ENCODE measurements at places on chromosomes 13 and 19. TPM values are rescaled to one million over a fixed set of nuclear protein-coding genes. Genes with fewer than 3 reads are reported as not detected.

GRCh38 chr13:94917824-94918223, 205.5 kb upstream of the SOX21 start:
- no peak for DNase-seq

GRCh38 chr19:46131485-46132143, 7.1 kb upstream of the IGFL3 start:
- no peak for DNase-seq

- no peak for DNase-seq
Observed at GRCh38 chr13:27442071-27442647, 8.2 kb downstream of the MTIF3 start.

- DNase-seq, result no peak
Observed at GRCh38 chr19:6999933-7000332, 21.3 kb downstream of the MBD3L2B start.

DNA sequence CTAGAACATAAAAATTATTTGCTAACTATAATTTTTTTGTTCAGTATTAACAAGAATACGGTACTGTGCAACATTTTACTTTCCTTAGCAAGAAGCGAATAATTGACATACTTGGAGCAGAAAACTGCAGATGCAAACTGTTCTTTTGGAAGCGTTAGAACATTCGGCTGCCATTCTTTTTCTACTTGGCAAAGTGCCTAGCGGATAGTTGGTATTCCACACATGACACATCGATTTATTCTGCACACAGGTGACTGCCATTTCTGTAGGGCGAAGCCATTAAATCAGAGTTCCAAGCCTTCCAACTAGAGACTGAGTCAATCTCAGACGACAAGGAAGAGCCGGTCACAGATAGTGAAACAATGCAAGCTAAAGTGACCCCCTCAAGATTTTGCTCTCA, 117.4 kb downstream of the TRPC4 start:
- no peak for DNase-seq

DNA sequence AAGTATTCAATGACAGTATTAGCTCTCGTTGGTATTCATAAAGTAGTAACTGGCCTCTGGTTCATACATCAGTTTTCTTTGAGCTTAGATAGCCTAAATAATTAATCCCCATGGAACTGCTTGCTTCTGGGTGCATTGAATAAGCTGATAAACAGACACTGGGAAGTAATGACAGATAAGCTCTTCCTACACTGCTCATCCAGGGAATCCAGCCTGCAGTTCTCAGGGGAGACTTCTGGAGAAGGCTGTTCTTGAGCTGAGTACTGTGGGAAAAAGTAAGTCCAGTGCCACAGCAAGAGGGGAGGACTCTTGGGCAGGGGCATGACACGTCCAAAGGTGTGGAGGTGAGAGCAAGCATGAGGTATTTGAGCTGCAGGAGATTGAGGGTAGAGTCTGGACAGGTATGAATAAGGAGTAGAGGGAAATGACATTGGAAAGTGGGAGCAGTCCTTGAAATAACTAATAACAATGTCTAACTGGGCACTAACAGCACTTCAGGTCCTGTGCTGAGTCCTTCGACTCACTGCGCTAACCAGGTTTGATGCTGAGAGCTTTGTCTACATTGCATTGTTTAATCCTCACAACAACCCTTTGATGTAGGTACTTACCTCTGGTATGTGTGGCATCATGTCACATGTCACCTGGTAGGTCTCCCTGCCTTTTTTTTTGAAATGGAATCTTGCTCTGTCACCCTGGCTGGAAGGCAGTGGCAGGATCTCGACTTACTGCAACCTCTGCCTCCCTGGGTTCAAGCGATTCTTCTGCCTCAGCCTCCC, 7.2 kb downstream of the GARRE1 start:
- no peak for DNase-seq

DNA sequence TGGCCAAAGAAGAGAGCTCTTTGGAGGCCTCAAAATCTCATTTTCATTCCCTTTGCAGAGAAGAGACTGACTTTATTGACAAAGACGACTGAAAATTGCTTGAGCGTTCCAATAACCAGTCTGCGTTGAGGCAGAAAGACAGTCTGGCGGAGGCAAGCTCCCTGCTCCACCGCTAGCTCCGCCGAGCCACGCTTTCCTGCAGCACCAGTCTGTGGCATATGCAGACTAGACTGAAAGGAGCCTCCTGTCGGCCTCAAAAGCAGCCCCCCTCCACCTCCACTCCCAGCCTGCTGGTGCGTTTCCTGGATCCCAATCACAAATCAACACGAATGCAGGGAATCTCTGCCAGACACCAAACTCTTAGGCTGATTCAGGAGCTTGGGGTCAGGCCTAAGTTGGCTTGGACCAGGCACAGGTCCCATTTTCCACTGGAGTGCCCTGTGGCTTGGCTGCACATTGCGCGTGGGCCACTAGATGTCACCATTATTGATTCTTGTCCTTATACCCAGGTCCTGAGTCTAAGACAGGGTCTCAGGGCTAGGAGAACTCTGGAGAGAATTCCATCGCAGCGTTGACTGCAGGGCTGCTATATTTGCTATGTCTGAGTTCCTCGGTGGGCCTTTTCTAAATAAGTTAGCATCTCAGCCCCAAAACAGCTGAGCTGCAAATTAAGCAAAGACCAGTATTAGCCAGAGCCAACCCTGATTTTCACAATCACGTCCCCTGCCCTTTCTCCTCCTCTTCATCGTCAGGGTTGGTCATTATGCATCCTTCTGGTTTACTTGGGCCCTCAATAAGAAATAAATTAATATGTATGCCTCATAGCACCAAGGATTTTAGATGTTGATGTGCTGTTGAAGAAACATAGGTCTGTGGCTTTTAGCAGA, 5.2 kb upstream of the ZNF507 start:
- DNase-seq, result no peak

- DNase-seq, result no peak
Observed at GRCh38 chr19:47063874-47064273, 15.4 kb upstream of the TMEM160 start.

- DNase-seq, result no peak
Observed at GRCh38 chr13:68168448-68168847, 938.3 kb upstream of the PCDH9 start.

DNA sequence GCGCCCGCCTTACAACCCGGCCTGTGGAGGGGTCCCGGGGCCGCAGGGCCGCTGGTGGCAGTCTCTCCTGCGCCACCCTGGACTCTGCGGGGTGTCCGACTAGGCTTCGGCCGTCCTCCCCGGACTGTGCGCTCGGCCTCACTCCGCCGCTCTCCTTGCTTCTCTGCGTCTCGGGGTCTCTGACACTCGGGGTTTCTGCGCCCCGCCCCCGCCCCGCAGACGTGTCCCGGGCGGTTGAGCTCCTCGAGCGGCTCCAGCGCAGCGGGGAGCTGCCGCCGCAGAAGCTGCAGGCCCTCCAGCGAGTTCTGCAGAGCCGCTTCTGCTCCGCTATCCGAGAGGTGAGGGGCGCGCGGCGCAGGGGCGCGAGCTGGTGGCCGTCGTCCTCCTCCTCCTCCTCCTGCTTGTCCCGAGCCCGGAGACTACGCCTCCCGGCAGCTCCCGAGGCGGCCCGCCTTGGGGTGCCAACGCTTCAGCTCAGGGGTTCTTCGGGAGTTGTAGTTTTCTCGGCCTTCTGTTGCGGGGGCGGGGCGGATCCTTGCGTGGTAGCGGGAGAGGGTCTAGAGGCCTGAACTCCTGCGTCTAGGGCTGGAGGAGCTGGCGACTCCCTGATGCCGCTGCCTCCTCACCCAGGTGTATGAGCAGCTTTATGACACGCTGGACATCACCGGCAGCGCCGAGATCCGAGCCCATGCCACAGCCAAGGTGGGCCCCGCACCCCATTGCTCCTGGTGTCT, 627 bp downstream of the LIN7B start:
- DNase-seq, result peak; percentile 55

GRCh38 chr13:77946522-77946921, 27.9 kb upstream of the EDNRB start:
- no peak for DNase-seq

GRCh38 chr19:46860846-46861690, at the start of gene ARHGAP35:
Gene ARHGAP35, plus strand, starts transcription at chr19:46860997. Its CDS starts 57,679 bp downstream, at chr19:46918676.
- DNase-seq, result peak; percentile 93

DNA sequence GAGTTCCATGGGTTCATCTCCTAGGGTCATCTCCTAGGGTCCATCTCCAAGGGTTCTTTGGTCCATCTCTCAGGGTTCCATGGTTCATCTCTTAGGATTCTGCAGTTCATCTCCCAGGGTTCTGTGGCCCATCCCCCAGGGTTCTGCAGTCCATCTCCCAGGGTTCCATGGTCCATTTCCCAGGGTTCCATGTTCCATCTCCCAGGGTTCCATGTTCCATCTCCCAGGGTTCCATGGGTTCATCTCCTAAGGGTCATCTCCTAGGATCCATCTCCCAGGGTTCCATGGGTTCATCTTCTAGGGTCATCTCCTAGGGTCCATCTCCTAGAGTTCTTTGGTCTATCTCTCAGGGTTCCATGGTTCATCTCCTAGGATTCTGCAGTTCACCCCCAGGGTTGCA, 4.9 kb downstream of the TMEM59L start:
- DNase-seq, result no peak

DNA sequence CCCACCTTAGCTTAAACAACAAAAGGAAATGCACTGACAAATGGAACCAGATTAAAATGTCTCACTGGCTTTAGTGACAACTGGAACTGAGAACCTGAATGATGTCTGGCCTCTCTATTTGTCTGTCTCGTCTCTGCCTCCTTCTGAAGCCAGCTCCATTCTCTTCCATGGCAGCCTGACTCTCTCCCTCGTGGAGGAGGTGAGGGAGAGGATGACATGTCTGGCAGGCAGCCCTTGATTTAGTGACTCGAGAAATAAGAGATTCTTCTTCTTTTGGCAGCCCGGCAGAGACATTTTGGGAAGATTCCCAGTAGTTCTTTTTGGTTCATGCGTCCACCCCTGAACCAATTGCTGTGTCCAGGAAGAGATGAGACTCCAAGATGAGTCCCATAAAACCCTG, 131.7 kb downstream of the KLF5 start:
- no peak for DNase-seq

DNA sequence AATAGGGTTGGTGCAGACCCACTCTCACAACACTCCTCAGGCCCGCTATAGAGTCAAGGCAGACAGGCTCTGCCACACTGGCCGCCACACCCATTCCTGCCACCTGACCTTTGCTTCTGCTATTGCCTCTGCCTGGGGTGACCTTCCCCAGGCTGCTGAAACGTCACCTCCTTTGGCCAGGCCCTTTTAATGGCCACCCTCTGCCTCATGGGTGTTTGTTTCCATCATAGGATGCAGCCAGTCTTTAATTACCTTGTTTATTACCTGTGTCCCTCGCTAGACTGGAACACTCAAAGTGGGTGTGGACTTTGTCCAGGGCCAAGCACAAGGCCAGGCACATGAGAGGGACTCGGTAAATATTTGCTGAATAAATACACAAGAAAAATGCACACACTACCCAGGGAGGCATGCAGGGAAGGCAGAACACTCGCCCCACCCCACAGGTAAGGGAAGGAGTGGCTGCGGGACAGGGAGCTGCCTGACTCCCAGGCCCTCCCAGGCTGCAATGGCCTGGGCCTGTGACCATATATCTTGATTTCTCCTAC, 3.2 kb downstream of the LSM4 start:
- DNase-seq, result no peak

DNA sequence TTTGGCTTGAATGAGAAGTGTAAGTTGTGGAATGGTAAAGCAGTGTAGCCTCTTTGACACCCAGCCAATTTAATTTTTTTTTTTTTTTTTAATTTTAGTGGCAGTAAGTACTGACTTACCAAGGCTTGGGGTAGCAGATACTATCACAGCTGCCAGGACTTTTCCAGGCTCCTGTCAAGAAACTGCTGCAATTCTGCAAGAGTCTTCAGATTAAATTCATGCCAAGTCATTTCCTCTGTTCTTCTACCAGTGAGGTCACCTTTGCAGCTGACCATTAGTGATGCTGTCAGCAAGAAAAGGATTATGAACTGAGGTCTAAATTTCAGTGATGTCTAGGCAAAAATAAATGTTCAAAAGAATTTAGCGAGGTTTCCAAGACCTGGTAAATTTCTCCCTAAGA, 91.2 kb downstream of the GGACT start:
- DNase-seq, result no peak

GRCh38 chr19:29371251-29372090, 154.3 kb upstream of the VSTM2B start:
- DNase-seq, result no peak

GRCh38 chr13:51125495-51126226, 14.6 kb upstream of the C13orf42 start:
- no peak for DNase-seq

DNA sequence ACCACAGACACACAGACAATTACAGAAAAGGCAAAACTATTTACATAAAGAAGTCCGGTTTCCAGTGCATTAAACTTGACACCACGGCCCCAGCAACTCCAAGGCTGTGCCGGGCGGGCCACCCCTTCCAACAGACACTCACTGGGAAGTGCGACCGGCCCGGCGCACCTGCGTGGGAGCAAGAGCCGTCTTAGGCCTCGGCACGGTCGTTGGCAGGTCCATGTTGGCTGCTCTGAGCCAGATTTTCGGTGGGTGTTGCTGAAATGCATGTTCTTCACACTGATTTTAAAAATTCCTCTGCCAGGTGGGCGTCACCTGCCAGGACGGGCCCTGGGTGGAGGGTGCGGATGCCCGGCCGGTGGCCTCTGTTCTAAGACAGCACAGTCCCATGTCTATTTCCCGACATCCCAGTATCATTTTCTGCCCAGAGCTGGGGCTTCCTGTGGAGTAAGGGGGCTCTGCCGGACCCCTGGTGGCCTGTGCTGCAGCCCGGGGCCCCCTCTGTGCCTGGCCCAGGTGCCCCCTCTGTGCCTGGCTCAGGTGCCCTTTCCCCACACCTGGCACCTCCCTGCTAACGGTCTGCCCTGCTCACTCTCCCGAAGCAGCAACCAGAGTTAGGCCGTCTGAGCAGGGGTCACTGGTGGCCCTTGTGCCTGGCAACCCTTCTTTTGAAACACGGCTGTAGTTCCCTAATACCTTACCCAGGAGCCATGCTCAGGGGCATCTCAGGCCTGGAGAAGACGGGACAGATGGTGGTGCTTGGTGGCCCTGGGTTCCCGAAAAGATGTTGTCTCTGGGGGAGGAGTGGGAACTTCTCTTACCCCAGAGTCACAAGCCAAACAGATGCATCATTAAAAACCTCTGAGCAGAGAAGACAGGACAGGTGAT, 9.2 kb downstream of the TMEM255B start:
- DNase-seq, result no peak

- DNase-seq, result no peak
Observed at GRCh38 chr19:4722671-4723594, 709 bp downstream of the DPP9 start.

The LYL1 gene
- total RNA-seq, result 8.1 TPM

The ZNF625 gene
- 14.9 TPM for total RNA-seq

The DNAJC3 gene
- total RNA-seq, result 38.0 TPM

The RNF17 gene
- not detected for total RNA-seq

The CYP4F12 gene
- 8.1 TPM for total RNA-seq

The NPAS1 gene
- 0.99 TPM for total RNA-seq

The FCER2 gene
- 0.20 TPM for total RNA-seq

The LPAR6 gene
- total RNA-seq, result 62.5 TPM

The LILRA5 gene
- 3.9 TPM for total RNA-seq

The ZC3H4 gene
- total RNA-seq, result 8.0 TPM

The CATSPERD gene
- total RNA-seq, result not detected

Data from skin of body (tissue), 3 donors.